Ovary (tissue), 10 donors: ENCODE measurements at places on chromosomes 4 and X.

DNA sequence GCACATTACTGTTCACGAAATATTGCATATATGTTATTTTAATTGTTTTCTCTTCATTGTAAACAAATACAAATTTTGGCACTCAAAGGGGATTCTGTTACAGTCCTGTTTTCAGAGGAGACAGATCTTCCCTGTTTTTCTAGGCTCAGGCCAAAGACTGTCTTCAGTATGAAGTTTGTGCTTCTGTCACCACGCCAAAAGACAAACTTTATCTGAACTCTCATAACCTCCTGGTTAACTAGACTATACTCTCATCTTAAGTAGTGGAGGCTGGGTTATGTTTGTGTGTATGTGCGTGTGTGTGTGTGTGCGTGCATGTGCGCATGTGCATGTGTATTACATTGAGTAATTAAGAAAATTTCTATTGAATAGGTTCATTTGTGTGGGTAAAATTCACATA, 676.8 kb upstream of the HS3ST1 start:
- no peak for DNase-seq

- no peak for DNase-seq
Observed at GRCh38 chr4:6452897-6453687, 19.3 kb downstream of the PPP2R2C start.

- no peak for DNase-seq
Observed at GRCh38 chr4:76277667-76278066, 26.1 kb downstream of the FAM47E start.

DNA sequence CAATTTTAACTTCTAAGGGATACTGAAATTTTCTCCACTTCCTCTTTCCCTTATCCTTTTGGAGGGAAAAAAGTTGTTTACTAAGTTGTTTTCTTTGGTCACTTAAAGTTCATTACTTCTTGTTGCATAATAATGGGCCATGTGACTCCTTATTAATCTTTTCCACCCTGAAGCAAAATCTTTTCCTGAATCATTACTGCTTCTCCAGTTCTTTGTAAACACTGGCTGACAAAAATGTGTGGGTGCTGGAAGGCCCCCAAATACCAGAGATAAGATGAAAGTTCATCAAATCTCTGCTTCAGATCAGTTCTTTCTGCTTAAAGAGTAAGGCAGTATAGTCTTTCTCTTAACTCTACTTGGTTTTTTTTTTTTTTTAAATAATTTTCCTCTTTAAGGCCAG, 108.9 kb upstream of the NHS start:
- no peak for DNase-seq

GRCh38 chr4:144685911-144686310, 40.0 kb downstream of the HHIP start:
- no peak for DNase-seq

- DNase-seq = no peak
Observed at GRCh38 chr4:94508806-94509205, 57.1 kb downstream of the PDLIM5 start.

GRCh38 chr4:20944451-20944850, 244.2 kb downstream of the PACRGL start:
- no peak for DNase-seq

- DNase-seq = no peak
Observed at GRCh38 chr4:151567056-151567455, 158.1 kb downstream of the FHIP1A start.

- no peak for DNase-seq
Observed at GRCh38 chrX:133983256-133983973, 2.0 kb downstream of the GPC3 start.

DNA sequence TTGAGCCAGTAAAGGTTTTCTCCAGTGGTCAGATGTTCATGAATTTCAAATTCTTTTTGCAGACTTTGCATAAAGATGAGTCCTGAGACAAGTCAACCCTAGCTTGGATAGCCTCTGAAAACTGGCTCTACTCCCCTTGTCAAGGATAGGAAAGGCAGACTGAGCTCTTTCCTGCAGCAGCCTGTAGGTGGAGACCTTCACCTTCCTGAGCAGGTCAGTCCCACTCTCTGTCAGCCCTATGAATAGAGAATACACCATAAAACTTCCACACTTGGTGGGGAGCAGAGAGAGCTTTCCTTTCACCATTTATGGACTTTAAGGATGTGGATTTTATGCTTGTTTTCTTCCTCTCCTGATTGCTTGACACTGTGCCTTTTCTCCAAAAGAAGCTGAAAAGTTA, 41.9 kb downstream of the PCDH19 start:
- no peak for DNase-seq

- DNase-seq = no peak
Observed at GRCh38 chr4:154602404-154603020, 9.9 kb downstream of the FGG start.

- DNase-seq = no peak
Observed at GRCh38 chr4:122150931-122151330, 1.2 kb upstream of the BLTP1 start.

DNA sequence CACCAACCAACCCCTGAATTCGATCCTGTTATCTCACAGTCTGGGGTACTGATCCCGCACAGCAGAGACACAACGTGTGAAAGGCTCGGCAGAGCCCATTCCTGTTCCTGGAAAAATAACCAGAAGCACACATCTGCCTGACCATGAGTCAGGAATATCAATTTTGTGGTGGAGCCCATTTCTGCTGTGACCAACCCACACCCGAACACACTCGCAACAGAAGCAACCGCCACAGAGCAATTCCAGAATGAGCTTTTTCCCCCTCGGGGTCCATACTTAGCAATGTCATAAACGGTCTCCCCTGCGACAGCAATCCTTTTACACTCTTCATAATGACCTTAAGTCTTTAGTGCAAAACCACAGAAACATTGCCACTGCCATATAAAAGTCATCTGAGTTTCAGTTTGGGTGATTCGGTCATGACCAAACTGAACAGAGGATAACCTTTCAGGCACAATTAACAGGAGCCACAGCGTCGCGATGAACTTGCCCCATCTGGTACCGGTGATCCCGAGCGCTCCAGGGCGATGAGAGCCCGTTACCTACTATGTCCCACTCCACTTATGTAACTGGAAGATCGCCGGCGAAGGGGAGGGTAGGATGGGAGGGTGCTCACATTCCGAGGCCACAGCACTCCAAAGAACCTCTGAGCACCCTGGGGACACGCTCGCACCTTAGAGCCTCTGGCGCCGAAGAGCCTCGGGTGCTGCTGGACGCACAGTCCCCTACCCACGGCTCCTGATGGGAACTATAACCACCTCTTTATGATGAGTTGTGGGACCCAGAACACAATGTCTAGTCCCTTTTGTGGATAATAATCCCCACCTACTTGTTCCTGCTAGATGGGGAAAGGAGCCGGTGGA, 1.1 kb downstream of the MECP2 start:
- DNase-seq = peak; percentile 28

- DNase-seq = no peak
Observed at GRCh38 chr4:13032936-13033335, 451.2 kb downstream of the RAB28 start.

DNA sequence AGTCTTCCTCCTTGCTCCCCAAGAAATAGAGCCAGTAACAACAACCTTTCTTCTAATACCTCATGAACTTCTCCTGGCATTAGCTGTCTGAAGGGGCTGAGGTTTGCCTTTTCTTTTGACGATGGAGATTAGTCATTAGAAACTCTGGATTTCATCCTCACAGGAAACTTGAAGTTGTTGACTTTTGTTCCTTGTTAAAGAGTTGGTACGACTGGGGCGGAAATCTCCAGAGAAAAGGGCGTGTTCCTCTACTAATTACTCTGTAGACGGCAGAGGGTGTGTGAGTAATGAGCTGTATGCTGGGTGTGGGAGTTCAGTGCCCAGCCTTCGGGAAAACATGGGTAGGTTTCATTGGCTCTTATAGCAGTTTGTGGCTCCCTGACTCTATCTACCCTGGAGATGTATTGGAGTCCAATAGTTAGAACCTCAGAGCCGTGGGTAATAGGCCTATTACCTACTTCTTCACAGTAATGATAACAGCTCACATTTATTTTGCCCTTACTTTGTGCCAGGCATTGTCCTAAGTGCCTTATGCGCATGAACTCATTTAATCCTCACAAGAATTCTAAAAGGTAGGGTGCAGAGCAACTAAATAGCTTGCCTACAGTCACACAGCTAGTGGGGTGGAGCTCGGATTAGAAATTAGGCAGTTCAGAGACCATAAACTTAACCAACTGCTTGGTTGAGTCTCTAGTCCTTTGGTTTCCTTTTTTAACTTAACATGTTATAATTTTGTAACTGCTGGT, 23.4 kb downstream of the TMEM164 start:
- no peak for DNase-seq

DNA sequence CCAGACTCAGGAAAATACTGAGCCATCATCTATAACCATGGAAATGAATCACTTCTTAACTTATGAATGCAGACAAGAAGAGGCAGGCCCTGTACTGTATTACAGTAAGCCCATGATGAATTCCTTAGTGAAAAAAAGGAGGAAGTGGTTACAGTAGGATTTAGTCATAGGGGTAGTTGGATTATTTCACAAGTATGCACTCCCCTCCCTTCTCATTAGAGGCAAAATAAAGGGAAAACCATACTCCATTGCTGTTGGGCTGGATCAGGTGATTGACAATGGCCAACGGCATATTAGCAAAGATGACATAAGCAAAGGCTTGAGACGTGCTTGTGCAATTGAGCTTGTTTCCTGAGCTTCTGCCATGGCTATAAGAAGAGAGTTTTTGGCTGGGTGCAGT, 181.1 kb upstream of the PRPS2 start:
- DNase-seq = no peak

- no peak for DNase-seq
Observed at GRCh38 chrX:81195712-81196111, 6.0 kb downstream of the HMGN5 start.

GRCh38 chrX:124383354-124383753, 37.0 kb downstream of the SH2D1A start:
- no peak for DNase-seq

GRCh38 chr4:2402048-2402842, 16.2 kb downstream of the ZFYVE28 start:
- peak; percentile 81 for DNase-seq

DNA sequence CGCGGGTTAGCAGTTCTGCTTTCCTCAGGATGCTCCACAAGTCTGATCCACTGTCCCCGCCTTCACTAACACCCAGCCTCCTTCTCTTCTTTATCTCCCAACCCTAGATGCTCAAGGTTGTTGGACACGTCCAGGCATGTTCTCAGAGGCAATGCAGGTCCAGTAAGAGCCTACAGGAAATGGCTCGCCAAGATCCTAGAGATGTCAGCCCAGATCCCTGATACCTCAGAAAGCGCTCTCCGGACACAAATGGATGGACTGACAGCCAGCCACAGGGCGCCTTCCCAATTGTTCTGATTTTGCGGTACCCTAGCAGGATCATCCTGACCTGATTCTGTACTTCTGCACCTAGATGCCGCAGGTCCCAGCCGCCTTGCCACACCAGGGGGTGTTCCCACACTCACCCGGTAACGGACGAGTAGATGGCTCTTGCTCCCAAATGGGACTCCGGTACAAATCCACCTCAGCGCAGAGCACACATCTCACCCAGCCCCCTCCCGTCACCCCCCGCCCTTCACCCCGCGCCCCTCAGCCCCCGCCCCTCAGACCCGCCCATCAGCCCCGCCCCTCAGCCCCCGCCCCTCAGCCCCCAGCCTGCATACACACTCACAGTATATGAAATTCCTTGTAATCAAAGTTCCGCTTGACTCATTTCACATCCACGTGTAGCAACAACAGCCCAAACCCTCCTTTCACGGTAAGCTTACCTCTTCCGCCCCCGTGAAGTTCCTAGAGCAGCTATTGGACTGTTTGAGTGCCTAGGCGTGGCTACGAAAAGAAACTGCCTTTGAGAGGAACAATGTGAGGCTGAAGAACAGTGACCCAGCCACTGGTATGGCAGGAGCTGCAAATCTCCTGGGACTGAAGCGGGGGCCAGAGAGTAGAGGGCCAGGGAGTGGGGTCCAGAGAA, at the start of gene EDA2R:
EDA2R (minus strand) TSS at position 488 of the 910 bp plus-strand sequence. CDS start 23,058 bp downstream, outside the sequence.
- DNase-seq = peak; percentile 37

- no peak for DNase-seq
Observed at GRCh38 chrX:24412637-24413363, 52.3 kb upstream of the PDK3 start.

DNA sequence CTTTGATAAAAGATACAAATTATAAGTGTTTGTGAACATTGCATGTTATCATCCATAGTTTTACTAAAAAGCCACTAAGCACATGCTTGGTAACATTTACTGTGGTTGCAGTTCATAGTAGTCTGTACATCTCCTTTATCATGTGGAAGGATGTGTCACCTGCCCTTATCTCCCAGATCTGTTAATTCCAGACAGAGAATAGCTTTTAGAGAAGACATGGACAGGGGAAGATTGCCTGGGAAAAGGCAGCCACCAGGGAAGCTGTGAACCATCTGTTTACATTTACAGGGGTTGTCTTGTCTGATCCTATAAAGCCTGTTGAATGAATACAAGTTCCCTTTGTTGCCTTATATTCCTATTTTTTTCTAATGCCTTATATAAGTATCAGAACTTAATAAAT, 396.0 kb downstream of the FAT4 start:
- no peak for DNase-seq

GRCh38 chrX:39167791-39168190, 366.5 kb downstream of the MID1IP1 start:
- DNase-seq = no peak

GRCh38 chr4:118279920-118280432, 72.8 kb downstream of the PRSS12 start:
- DNase-seq = no peak

- peak; percentile 76 for DNase-seq
Observed at GRCh38 chr4:140135529-140136088, 18.4 kb downstream of the MAML3 start.

- peak; percentile 53 for DNase-seq
Observed at GRCh38 chr4:2799971-2800690, 7.2 kb downstream of the SH3BP2 start.

DNA sequence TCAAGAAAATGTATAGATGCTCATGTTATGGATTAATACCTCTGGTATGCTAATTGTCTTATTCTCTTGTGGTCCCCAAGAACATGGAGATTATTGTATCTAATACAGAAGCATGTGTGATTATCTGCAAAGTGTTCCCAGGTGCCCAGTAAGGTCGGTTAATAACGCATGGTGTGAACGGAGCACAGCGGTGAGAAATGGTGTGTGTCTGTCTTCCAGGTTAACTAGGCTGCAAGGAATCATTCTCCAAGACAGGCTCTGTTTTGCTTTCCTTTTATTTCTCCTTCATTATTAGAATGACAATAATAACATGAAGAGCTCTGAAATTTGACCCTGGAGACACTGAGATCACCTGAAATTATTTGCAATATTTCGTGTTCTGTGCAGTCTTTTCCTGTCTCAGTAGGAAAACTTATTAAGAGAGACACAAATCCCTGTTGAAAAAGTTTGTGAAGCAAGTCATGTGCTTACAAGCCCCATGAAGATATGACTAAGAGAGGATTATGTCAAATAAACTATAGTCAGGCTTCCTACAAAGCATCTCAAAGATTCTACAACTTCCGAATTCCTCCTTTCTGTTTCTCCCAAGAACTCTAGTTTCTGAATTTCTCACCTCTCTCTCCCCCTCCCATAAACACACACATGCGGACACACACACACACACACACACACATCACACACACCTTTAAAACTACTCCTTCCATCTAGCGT, 230.9 kb downstream of the HS3ST1 start:
- DNase-seq = no peak

GRCh38 chr4:89413518-89413917, 105.9 kb upstream of the GPRIN3 start:
- DNase-seq = no peak
